ENCODE measurements at places on chromosomes 2 and 18.

DNA sequence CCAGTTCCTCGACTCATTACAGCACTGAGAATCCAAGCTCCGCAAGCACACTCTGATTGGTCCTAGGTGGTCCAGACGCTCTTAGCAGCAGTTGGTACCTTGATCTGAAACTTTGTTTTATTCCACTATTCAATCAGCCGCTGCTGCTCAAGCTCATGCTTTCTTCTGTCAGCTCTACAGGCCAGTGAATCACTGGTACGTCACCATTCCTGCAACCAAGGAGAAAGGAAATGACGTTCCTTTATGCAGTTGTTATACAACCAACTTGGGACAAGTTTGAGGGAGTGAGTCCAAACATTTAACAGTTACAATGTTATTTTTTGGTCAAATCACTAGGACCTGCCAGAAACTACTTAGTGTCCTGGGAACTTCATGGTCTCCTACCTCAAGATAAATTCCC lies 398.8 kb upstream of the TMEFF2 start:
- DNase-seq, result no peak

- DNase-seq, result peak; percentile 18
Measured at GRCh38 chr2:168920504-168921157, 19.5 kb downstream of the G6PC2 start.

- DNase-seq, result no peak
Measured at GRCh38 chr2:76080154-76080553, 369.4 kb upstream of the GCFC2 start.

GRCh38 chr2:29097569-29097968 lies 17.6 kb upstream of the CLIP4 start:
- DNase-seq, result no peak

DNA sequence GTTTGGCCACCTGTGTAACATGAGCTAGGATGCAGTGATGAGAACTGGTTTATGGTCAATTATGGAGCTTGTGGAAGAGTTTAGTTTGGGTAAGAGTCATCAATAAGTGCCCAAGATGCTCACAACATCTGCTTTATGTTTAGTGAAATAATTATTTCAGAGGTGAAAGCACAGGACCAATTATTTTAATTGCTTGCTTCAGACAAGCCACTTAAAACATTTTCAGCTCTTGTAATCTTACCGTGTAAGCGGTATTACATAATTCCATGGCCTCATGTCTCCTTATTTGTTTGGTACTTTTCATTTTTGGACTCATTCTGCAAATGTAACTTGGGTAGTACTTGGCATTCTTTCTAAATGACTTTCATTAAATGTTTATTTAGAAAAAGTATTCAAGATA lies 5.4 kb downstream of the B3GNT2 start:
- DNase-seq, result no peak
